ENCODE measurements at places on chromosomes 5 and 9.

DNA sequence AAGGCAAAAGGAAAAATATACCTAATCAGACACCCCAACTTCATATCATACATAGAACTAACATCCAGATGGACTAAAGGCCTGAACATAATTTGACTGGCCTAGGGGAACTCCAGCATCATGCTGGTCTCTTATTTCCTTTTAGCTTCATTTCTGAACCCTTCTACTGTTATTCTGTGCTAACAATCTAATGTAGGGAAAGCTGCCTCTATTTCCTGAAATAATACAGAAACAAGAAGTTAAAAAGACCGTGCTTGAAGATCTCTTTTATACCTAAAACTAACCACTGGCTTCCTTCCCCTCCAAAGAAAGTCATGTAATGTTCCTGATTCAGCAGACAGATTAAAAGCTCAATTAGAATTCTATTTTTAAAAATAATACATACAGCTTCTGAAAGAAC lies 36.7 kb downstream of the LPAR1 start:
- DNase-seq = no peak

DNA sequence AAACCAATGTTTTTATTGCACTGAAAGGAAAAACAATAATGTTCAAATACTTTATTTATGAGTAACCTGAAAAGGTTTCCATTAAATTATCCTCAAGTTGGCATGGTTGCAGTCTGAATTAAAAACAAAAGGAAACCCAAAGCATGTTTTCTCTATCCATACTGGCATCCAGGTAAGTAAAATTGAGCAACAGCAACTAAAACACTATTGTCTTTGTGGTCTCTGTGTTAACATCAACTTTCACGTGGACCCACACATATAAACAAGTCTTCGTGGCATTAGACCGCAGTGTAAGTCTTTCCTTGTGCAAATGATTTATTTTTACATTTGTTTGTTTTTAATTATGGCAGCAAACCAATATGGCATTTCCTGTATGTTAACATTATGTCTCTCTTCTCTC lies 757.6 kb downstream of the SEMA5A start:
- DNase-seq = no peak

GRCh38 chr5:173089581-173089980 lies 33.4 kb downstream of the CREBRF start:
- no peak for DNase-seq

DNA sequence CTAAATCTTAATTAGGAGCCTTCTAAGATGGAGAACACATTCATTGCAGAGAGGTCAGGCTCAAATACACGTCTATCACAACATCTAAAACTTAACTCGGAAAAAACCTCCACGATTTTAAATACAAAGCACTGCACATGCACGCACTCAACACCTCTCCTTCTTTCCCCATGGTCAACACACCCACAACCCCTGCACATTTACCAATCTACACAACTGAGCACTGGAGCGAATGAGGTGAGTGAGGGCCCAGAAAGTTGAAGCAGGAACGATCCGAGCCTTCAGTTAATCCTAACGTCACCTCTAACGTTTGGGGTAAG lies 278 bp upstream of the NIPSNAP3A start:
- no peak for DNase-seq

DNA sequence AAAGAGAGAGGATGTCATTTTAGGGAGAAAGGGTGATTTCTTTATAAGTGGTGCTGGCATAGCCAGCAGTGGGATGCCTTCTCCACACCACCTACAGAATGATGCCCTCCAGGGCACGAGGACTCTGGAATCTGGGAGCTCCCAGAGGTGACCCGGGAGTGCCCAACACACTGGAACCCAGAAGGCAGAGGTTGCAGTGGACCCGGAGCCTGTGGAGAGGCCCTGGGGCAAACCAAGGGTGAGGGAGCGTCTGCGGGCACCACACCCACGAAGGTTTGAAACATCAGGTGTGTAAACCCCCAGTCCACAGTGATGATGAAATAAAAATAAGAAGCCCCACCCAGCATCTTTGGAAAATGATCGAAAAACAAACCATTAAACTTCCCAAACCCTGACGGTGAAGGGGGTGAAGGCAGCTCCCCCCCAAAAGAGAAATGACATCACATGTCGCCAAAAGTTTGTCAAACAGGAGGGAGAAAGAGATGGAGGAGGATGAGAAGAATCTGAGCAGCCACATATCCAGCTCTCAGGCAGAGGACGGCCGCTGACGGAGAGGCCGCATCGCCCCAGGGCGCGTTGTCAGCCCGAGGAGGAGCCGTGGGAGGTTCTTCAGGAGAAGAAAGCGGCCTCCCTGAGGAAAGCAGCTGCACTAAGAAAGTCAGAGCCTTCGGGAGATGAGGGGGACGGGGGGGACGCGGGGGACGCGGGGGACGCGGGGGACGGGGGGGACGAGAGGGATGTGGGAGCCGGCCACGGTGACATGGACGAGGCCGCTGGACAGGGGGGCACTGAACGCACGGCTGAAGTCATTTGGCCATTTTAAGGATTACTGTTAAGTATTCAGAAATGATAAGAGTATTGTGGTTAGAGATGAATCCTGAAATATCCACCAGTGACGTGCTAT lies 43.1 kb upstream of the NSMF start:
- DNase-seq = no peak

DNA sequence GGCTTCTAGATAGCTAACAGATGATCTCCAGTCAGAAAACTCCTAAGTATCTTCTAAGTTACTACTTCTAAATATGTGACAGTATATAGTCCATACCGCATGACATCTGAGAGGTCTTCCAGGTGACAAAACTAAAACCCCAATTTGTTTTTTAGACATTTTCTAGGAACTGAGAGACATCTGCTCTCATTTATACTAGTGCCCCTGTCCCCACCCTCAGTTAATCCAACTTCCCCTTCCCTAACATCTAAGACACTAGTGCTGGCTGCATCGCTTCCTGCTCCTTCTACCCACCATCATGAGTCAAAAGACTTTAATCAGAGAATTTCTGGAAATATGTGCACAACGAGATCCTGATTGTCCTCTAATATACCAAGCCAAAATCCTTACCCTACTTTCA lies 37.9 kb downstream of the FBXW11 start:
- DNase-seq = no peak

DNA sequence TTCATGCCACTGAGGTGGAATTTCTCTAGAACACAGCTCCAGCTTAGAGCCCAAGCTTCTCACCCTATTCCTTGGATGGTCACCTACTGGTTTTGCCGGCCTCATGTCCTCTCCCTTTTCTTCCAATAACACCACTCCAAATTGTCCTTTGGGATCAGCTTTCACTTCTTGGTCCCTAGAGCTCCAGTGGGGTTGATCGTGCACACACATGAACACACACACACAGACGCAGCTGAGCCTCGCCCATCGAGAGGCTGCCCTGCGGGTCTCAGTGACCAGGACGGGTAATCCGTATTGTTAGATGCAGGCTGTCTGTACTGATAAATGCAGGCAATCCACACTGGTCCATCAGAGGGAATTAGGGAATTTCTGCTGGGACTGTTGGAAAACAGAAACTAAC lies 6.9 kb downstream of the COL23A1 start:
- DNase-seq = no peak

- DNase-seq = no peak
These were observed 27.5 kb downstream of the FNIP1 start for GRCh38 chr5:131769336-131769735.

Data from activated CD4-positive, alpha-beta T cell treated with anti-CD3 and anti-CD28 coated beads, Interleukin-2, Interleukin-4, amounts not matched to agents 100 ng/mL and 50 ng/mL, durations not matched to agents 16 hours and 8 hours (primary cell).